ENCODE measurements at places on chromosomes 5 and 9.

GRCh38 chr9:71980266-71981190 lies 69.1 kb downstream of the C9orf85 start:
- DNase-seq: no peak

DNA sequence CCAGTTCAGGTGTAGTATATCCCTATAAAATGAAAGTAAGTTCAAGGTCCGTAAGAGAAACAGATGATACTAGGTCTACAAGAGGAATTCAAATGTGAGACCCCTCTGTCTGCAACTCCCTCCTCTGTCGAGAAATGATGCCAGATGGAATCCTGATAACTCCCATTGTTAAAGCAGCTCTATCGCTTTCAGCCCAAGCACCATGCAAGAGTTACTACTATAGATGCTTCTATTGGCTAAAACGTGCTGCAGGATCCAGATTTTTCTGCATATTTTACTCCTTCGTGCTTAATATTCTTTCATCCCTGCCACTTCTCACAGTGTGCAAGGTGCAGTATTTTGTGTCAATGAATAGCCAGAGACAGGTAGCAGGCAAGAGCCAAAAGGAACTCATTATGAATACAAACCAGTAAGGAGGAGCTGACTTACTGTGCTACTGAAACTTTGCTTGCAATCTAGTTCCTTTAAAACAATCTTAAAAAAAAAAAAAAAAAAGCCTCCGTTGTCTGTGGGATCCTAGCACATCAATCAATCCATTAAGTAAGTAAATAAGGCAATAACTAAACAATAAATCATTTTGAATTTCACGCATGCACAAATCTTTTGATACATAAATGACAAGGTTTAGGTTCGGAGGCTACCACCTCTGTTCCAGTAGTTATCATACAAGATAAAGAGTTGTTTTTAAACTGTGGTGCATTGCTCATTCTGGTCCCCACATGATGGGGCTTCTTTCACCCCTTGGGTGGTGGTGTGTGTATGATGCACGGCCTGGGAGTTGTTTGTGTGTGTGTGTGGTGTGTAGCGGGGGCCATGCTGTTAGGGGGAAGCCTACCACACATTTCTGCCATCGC lies 151.1 kb upstream of the MPDZ start:
- no peak for DNase-seq

- no peak for DNase-seq
Observed at GRCh38 chr5:109619021-109619460, 70.7 kb upstream of the MAN2A1 start.

- DNase-seq: no peak
Observed at GRCh38 chr5:41346609-41347008, 133.3 kb upstream of the C6 start.

DNA sequence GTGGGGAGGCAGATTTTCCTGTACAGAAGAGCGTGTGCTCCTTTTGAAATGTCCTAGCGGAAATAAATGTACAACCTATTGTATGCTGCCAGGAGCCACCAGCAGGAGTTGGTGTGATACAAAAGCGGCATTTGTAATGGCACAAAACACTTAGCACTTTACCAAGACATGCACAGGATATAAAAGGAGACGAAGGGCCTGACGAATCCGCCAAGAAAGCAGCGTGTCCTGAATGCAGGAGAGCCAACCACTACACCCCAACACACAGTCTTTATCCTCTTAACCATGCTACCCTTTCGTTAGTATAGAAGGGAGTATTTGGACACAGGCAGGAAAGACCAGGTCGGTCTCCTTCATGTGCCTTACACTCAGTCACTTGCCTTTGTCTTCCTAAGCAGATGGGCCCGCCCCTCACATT lies 218.1 kb downstream of the TRIM32 start:
- DNase-seq: no peak

DNA sequence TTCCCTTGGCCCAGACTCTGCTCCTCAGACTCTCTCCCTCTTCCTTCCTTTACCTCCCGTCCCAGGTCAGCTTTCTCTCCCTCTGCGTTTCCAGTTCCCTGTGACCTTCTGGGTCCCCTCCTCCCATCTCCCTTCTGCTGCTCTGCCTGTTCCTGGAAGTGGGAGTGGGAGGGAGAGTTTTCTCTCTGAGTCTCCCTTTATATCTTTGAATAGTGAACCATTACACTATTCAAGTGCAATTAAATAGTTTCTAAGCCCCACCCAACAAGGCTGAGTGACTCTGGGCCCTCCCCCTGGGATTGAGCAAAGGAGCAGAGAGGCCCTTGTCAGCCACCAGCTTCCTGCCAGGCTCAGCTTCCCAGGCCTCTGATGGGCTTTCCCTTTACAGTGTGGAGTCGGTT lies 34.8 kb downstream of the THBS4 start:
- DNase-seq: no peak

- no peak for DNase-seq
Observed at GRCh38 chr5:3878267-3878666, 282.6 kb downstream of the IRX1 start.

DNA sequence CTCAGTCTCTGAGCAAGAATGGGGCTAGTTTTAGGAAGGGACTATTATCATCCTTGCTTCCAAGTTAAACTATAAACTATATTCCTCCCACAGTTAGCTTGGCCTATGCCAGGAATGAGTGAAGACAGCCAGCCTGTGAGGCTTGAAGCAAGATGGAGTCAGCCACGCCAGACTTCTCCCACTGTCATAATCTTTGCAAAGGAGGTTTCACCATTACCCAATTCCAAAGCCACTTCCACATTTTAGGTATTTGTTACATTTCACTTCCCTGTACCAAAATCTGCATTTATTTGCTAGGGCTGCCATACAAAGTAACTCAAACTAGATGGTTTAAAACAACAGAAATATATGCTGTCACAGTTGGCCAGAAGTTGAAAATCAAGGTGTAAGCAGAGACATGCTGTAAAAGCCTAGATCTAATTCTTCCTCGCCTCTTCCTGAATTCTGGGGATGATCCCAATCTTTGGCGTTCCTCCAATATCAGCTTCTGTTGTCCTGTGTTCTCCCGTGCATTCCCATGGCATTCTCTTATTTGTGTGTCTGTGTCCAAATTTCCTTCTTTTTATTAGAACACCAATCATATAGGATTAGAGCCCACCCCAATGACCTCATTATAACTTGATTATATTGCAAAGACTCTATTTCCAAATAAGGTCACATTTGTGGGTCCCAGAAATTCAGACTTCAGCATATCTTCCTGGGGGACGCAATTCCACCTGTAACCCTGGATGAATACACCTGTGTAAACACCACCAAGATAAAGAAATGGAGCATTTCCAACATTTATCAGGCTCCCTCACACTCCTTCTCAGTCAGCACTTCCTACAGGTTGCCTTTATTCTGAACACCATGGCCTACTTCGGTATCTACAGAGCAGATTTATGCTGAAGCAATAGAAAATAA lies 126.8 kb downstream of the GCNT1 start:
- no peak for DNase-seq

- no peak for DNase-seq
Observed at GRCh38 chr5:664343-664993, 28.7 kb downstream of the TPPP start.

GRCh38 chr9:114364134-114365041 lies 23.4 kb downstream of the AKNA start:
- DNase-seq: no peak

- no peak for DNase-seq
Observed at GRCh38 chr5:59062986-59063683, 480.3 kb downstream of the RAB3C start.

GRCh38 chr5:159128070-159128541 lies 28.4 kb upstream of the EBF1 start:
- no peak for DNase-seq

GRCh38 chr9:82115331-82115730 lies 126.8 kb downstream of the SPATA31D1 start:
- DNase-seq: no peak

DNA sequence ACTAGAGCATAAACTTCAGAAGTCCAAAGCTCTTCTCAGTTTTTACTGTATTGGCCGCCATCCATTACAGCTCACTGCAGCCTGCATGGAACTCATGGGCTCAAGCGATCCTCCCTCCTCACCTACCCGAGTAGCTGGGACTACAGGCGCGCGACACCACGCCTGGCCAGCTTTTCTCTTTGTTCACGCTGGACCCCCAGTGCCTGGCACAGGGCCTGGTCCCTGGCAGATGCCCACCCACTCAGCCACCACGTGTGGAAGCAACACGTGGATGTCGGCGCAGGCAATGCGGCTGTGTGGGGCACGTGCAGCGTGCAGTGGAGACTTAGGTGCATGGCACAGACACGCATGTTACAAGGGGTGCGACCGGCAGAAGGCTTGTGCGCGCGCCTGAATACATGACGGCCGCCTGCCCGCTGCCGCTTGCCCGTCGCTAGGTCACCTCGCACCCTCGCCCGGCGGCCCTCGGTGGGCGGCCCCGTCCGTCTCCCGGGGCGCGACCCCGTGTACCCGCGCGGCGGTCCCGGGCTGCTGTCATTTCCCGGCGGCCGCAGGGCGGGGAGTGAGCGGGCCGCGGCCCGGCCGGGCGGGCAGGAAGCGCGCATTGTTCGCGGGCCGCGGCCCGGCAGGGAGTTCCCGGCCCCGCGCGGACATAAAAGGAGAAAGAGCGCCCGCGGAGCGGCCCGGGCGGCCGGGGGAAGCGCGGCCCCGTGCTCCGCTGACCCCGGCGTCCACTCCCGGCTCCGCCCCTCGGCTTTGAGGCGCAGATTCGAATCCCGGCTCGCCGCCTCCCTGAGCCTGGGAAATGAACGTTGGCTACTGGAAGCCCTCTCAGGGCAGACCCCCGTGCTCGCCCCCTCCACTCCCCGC lies 24.1 kb upstream of the PTGS1 start:
- DNase-seq: peak; percentile 62

- peak; percentile 12 for DNase-seq
Observed at GRCh38 chr9:35653611-35654010, 2.9 kb upstream of the SIT1 start.

GRCh38 chr5:137921931-137922330 lies 32.7 kb downstream of the PKD2L2 start:
- DNase-seq: no peak

- no peak for DNase-seq
Observed at GRCh38 chr5:136013559-136013958, 15.2 kb upstream of the TGFBI start.

DNA sequence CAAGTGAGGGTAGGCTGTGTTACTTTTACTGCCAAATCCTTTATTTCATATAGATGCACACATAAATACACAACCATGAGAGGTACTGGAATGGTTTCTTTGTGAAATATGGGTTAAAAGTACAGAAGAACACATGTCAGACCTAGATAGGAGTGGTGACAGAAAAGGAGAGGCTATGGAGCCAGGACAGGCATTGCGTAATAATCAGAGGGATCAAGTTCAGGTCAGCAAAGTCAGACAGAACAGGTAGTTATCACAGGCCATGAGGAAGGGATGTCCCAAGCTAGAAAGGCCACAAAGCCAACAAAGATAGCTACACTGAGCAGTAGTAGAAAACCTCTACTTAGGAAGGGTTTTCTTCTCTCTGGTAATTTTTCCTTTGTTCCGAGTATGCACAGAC lies 272.6 kb downstream of the KCNN2 start:
- no peak for DNase-seq

- DNase-seq: no peak
Observed at GRCh38 chr5:125411071-125411743, 664.8 kb upstream of the ZNF608 start.

GRCh38 chr5:20331826-20332225 lies 343.8 kb upstream of the CDH18 start:
- DNase-seq: no peak

GRCh38 chr9:96122751-96123150 lies 179.2 kb downstream of the HSD17B3 start:
- DNase-seq: no peak

- no peak for DNase-seq
Observed at GRCh38 chr9:73024601-73025034, 71.8 kb upstream of the ALDH1A1 start.

GRCh38 chr5:34415559-34416198 lies 240.4 kb upstream of the RAI14 start:
- DNase-seq: no peak

DNA sequence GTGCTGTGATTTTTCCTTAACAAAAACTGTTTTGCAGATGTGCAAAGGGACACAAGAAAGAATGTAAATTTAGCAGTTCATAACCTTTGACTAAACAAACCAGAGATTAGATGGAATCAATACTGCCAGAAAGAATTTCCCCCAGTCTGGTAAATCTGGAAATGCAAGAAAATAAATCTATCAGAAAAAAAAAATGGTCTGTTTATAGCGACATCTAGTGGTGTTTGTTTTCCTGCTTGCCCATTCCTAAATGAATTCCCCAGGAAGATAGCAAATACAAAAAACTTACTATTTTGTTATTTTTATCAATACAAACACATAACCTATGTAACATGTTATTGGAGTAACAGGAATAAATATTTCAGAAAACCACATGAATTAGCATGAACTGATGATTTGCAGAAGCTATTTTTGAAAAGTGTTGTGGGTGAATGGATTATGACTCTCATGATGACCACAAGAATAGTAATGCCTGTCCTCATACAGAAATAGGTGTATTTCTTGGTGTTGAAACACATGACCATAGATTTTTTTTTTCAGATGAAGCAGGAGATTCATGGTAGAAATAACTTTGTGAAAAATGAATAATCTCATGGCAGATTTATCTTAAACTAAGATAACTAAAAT lies 1703.8 kb downstream of the MAT2B start:
- DNase-seq: no peak

GRCh38 chr5:54644226-54644625 lies 126.7 kb downstream of the SNX18 start:
- DNase-seq: no peak

- DNase-seq: no peak
Observed at GRCh38 chr5:156121882-156122281, 205.1 kb upstream of the SGCD start.

DNA sequence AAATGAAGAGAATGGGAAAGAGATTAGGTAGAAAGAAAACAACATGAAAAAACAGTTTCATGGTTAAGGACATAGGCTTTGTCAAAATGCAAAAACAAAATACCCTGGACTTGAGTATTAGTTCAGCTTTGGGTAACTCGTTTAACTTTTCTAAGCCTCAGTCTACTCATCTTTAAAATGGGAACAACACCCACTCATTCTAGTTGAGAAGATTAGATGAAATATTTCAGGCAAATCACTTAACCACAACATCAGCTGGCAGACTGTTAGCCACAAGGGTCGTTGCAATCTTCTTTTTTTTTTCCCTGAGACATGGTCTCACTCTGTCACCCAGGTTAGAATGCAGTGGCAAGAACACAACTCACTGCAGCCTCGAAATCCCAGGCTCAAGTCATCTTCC lies 185.6 kb downstream of the DCP2 start:
- DNase-seq: no peak

- DNase-seq: no peak
Observed at GRCh38 chr5:180166176-180166575, 42.8 kb downstream of the RASGEF1C start.

DNA sequence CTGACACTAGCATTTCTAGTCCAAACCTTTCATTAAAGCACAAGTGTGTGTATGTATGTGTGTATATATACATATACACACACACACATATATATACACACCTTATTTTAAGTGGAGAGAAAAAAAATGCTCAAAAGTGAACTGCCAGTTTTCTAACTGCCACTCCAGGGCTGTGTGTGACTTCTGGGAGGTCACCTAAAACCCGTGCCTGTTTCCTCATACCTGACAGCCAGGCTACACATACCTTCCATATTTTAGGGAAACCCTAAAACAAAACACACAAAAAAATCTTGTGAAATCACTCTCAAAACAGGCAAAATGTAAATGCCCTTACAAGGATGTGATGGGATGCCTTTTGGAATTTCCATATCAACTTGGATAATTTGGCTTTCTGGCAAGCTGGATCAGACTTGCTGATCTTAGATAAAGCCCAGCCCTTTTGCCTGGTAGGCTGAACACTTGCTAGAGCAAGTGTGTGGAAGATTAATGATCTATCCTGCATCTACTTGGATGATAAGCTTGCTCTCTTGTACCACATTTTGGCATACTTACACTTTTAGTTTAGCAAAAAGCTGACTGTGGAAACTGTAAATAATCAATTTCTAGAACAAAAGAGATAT lies 127.8 kb downstream of the GNAQ start:
- DNase-seq: no peak
